ENCODE measurements at places on chromosomes 3 and 15.

DNA sequence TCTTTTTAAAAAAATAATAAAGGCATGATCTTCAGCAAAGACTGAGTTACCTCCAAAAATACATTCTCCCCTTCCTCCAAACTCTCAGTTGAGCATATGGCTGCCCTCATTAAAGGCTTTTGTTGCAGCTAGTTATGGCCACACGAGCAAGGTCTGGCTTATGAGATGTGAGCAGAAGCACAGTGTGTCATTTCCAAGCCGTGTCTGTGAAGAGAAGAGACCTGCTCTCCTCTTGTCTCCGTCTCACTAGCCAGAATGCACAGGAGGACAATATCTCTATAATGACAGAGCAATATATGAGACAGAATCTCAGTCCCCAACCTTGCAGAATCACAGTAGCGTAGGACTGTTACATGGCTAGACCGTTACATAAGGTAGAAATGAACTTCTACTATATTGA lies 152.3 kb downstream of the MAGI1 start:
- DNase-seq: no peak

DNA sequence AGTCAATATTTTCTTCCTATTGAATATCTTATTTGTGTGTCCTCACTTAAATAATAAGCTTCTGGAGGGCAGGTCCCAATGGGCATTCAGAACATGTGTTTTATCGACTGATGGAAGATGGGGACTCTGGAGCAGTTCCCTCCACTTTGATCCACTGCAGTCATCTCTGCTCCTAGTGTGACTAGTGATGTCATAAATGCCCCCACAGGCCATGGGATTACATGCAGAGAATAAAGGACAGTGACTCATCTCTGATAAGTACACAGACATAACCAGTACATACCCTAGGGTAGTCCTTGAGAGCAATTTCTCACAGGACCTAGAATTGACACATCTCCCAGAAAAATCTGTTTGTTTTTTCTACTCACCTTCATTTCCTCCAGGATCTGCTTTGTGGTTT lies 49.4 kb upstream of the FMN1 start:
- DNase-seq: no peak

GRCh38 chr3:119318876-119319275 lies 24.7 kb downstream of the ARHGAP31 start:
- no peak for DNase-seq

- no peak for DNase-seq
Measured at GRCh38 chr3:132135628-132136333, 101.0 kb upstream of the CPNE4 start.

DNA sequence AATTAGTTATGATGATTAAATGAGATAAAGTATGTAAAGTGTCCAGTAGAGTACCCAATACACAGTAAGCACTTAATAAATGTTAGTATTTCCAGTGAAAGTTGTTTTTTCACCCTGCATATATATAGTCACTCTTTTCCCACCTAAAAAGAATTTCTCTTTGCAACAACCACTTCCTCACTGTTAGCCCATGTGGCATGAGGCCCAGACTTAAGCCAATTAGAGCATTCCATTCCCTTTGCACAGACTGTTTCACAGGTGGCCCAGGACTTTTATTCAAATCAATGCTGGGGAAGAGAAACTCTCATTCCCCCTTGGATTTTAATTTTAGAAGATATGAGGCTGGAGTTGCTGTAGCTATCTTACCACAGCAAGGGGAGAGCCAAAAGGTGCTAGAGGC lies 3.7 kb downstream of the IFT80 start:
- DNase-seq: no peak

- no peak for DNase-seq
Measured at GRCh38 chr3:135878501-135878900, 87.0 kb upstream of the PPP2R3A start.

DNA sequence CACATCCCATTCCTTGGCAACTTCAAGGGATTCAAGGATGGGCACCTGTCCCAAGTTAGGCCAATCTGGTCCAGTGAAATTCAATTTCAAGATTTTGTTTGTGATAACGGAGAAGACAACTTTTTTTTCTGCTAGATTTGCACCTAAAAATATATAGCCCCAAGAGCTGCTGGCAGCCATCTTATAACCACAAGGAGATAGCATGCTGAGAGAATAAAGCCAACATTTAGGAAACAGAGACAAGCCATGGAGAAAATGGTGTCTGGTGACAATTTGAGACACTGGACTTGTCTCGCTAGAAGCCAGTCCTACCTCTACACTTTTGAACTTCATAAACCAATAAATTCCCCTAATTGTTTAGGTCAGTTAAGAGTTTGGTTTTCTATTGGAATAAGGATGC lies 5.4 kb downstream of the PARL start:
- DNase-seq: no peak

- DNase-seq: no peak
Measured at GRCh38 chr15:77387365-77388105, 32.4 kb downstream of the PEAK1 start.

- no peak for DNase-seq
Measured at GRCh38 chr3:150762662-150763121, 277 bp downstream of the SIAH2 start.

GRCh38 chr15:96058103-96058851 lies 272.2 kb upstream of the NR2F2 start:
- no peak for DNase-seq

- no peak for DNase-seq
Measured at GRCh38 chr3:103512595-103512994, 1077.8 kb downstream of the ZPLD1 start.

GRCh38 chr3:157107644-157108133 lies 52.3 kb downstream of the CCNL1 start:
- DNase-seq: no peak

DNA sequence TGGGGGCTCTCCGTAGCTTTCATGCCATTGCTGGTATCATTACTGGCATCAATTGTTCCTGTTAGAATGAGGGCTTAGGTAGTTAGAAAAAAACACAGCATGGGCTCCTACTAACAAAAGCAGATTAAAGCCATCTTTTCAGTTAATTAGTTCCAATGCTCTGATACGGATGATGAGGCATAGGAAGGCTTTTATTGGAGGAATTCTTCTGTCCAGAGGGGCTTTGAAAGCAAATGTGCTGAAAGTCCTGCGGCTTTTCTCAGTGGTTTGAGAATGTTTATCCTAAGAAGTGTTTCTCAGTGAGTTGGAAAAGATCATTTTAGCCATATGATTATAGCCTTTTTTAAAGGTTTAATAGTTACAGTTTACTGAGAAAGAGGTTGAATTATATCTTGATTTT lies 198.5 kb downstream of the THSD4 start:
- no peak for DNase-seq

- DNase-seq: no peak
Measured at GRCh38 chr3:5186858-5187155, 700 bp upstream of the EDEM1 start.

DNA sequence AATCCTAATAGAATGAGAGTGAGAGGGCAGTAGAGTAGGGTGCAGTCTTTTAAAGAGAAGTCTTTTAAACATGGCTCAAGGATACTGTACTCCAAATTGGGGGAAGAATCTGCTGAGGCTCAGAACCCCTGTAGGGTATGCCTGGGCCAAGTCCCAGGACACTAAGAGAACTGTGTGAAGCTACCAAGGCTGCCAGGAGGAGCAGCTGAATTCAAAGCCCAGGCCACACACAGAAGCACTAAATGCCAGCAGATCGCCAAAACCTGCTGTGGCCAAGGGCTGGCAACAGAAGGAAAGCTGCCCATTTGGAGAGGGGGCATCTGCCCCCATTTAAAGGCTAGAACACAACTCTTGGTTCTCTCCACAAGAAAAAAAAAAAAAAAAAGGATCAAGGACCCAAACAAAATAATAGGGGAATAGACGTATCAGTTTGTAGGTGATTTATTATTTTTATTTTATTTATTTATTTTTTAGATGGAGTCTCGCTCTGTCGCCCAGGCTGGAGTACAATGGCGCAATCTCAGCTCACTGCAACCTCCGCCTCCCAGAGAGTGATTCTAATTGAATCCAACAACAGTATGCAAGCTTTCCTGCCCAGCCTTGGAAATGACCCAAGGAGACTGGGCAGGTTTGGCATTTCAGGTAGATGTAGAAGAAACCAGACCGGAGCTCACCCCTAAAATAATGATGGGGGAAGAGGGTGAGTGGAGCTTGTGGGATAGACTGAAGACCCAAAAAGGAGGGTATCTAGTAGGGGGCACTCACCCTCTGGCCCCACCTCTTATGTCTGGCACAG lies 279.0 kb upstream of the WNT5A start:
- DNase-seq: no peak

- no peak for DNase-seq
Measured at GRCh38 chr3:186599785-186600166, 13.1 kb upstream of the AHSG start.

DNA sequence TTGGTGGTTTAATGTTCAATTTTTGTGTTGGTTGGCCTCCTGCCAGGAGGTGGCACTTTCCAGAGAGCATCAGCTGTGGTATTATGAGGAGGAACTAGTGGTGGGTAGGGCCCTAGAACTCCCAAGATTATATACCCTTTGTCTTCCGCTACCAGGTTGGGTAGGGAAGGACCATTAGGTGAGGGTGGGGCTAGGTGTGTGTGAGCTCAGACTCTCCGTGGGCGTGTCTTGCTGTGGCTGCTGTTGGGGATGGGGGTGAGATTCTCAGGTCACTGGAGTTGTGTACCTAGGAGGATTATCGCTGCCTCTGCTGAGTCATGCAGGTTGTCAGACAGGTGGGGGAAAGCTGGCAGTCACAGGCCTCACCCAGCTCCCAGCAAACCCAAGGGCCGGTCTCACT lies 187.1 kb downstream of the DPH6 start:
- no peak for DNase-seq

GRCh38 chr3:53913401-53913800 lies 21.7 kb upstream of the SELENOK start:
- DNase-seq: no peak

DNA sequence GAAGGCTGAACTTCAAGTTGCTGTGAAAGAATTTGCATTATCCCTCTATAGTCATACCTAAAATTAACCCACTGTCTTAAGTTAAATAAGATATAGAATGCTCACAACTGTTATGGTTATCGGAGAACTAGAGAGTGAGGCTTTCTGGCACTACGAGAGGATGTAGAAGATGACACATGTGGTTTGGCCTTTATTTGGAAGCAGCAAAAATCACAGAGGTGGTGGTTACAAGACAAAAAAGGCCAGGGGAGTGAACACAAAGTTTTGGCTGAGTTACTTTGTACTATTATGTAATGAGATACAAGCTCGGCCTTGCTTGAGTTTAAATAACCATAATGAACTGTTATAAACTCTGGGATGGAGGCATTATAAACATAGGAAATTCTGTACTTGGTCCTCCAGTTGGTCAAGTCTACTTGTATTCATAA lies 78.3 kb upstream of the ICE2 start:
- no peak for DNase-seq

GRCh38 chr15:33031324-33031821 lies 163.1 kb downstream of the FMN1 start:
- no peak for DNase-seq

DNA sequence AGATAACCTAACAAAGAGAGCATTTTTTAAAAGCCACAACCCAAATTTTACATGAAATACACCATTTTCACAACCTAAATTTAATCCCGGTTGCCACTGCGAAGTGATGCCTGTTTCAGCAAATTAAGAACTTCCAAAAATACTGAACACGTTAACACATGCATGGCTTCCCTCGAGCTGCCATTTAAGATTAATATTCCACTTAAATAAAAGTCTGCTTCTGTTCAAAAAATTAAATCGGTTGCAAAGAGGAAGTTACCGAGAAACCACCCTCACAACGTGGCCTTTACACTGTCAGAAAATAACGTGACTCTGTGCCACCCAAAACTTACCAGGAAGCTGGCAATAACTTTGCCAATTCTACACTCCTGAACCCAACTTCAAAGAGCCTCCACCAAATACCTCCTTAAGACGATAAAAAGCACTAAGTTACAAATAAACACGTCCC lies 1.2 kb downstream of the TBL1XR1 start:
- DNase-seq: peak; percentile 18

- no peak for DNase-seq
Measured at GRCh38 chr15:24856397-24857390, 98.1 kb upstream of the SNRPN start.

GRCh38 chr15:40272485-40273056 lies 10.3 kb downstream of the ANKRD63 start:
- no peak for DNase-seq

GRCh38 chr15:51054535-51054934 lies 40.2 kb downstream of the TNFAIP8L3 start:
- no peak for DNase-seq

DNA sequence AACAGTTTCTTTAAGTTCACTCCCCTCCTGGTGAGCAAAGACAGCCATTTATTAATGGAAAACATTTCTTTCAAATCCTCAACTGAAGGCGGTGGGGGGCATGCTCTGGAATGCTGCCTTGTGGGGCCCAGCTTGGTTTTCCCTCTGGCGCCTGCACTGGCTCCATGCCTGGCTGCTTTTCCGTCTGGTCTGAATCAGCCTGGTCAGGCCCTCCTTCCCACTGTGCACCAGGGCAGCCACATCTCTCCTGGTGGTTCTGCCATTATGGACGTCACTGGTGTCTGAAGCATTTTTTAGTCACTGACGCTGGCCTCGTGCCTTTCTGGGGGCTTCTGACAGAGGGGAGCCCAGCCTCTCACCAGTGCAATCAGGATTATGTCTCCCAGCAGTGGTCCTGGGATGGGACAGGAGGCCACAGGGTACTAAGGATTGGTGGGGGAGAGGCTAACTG lies 57.6 kb upstream of the APEH start:
- DNase-seq: no peak

DNA sequence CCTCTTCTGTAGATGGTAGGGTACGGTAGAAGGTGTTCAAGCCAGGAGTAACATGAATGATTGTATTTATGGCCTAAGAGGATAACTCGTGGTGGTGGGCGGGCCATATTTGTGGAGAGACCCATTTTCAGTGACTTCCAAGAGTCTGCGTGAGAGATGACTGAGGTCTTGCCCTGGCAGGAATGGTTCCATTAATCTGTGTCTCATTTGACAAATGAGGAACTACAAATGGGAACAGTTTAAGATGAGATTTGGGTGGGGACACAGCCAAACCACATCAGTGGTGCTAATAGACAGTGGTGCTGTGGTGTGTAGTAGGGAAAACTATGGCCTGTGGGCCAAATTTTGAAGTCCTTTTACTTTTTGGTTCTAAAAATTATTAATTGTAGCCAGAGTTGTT lies 47.1 kb downstream of the FLNB start:
- DNase-seq: no peak

GRCh38 chr3:17749281-17749680 lies 6.8 kb upstream of the TBC1D5 start:
- DNase-seq: no peak

DNA sequence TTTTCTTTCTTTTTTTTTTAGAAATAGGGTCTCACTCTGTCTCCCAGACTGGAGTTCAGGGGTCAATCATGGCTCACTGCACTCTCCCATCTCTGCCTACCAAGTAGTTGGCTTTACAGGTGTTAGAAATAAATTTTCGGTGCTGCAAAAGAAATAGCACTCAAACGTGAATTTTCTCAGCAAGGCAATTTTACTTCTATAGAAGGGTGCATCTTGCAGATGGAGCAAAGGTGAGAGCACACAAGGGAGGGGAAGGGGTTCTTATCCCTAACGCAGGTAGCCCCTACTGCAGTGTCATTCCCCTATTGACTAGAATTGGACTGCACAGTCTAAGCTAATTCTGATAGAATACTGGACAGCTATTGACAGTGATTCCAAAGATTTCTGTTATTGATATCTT lies 6.8 kb upstream of the FBLN2 start:
- DNase-seq: no peak

GRCh38 chr15:67863442-67863987 lies 23.7 kb upstream of the RNU6-1 start:
- DNase-seq: peak; percentile 62
